ENCODE measurements at places on chromosomes 13 and 19. TPM values are rescaled to one million over a fixed set of nuclear protein-coding genes. Genes with fewer than 3 reads are reported as not detected.

The PROZ gene
- not detected for polyA plus RNA-seq

The DBP gene
- 9.2 TPM for polyA plus RNA-seq

The CEACAM20 gene
- not detected for polyA plus RNA-seq

The RPL18 gene
- 3,620 TPM for polyA plus RNA-seq

The KLK14 gene
- polyA plus RNA-seq: not detected

The ARHGAP33 gene
- polyA plus RNA-seq: 6.9 TPM

The CBY2 gene
- not detected for polyA plus RNA-seq

The ZNF91 gene
- polyA plus RNA-seq: 6.4 TPM

The PLPP2 gene
- 28.4 TPM for polyA plus RNA-seq

The ZNF776 gene
- 4.4 TPM for polyA plus RNA-seq

The PSG1 gene
- polyA plus RNA-seq: not detected

Data from stomach (tissue), 19 donors.